ENCODE measurements at places on chromosomes 1 and 21. TPM values are rescaled to one million over a fixed set of nuclear protein-coding genes. Genes with fewer than 3 reads are reported as not detected.

Gene KRTAP12-2
- not detected for total RNA-seq

Gene FMO4
- 4.6 TPM for total RNA-seq

Gene NUF2
- 91.7 TPM for total RNA-seq

Gene PLXNA2
- total RNA-seq: not detected

Gene MMEL1
- total RNA-seq: not detected

Gene HOOK1
- total RNA-seq: not detected

Gene FAM177B
- total RNA-seq: not detected

Gene SIK1
- total RNA-seq: 2.7 TPM

Gene ADGRL4
- not detected for total RNA-seq

Gene OR2T2
- total RNA-seq: not detected
